ENCODE measurements at places on chromosomes 5 and 9. TPM values are rescaled to one million over a fixed set of nuclear protein-coding genes. Genes with fewer than 3 reads are reported as not detected.
A peak's percentile ranks its signal among the peaks of the same experiment; 100 is the strongest.

TPM2 gene
- total RNA-seq = 152 TPM

SPINK6 gene
- not detected for total RNA-seq

CEP72 gene
- 7.3 TPM for total RNA-seq

DNA sequence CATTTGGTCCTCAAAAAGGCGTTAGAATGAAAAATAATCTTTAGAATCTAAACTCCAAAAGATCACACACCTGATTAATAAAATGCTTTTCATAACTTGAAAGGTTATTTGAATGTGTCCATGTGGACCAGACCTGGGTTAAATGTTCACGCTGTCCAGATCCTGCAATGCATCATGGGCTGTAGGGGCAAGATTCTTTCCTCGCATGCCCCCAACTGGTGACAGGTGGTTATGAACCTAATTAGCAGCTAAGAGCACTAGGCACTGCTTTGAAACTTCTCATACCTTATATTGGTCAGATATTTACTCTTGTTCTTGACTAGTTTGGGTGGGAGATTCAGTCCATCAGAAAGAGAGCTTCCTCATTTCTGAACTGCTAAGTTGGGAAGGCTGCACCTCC lies 19.3 kb upstream of the PIP5K1B start:
- no peak for DNase-seq

- no peak for DNase-seq
These were observed 10.9 kb upstream of the FCN1 start for GRCh38 chr9:134928436-134929192.

WDR38 gene
- not detected for total RNA-seq

FBN2 gene
- total RNA-seq = 5.8 TPM

GRCh38 chr5:141369994-141370848 lies at the start of gene PCDHGB3:
TSS of gene PCDHGB3 (plus strand) at chr5:141370242. CDS start at chr5:141370395, 153 bp downstream.
- DNase-seq = peak; percentile 29

GRCh38 chr5:151584057-151584937 lies 6.8 kb downstream of the FAT2 start:
- DNase-seq = no peak

GRCh38 chr5:42807722-42808447 lies 3.8 kb downstream of the SELENOP start:
- no peak for DNase-seq

NRARP gene
- 61.4 TPM for total RNA-seq

GRCh38 chr5:180643191-180643851 lies 6.1 kb downstream of the FLT4 start:
- no peak for DNase-seq

GRCh38 chr9:7879551-7880245 lies 80.1 kb upstream of the DMAC1 start:
- DNase-seq = no peak

GRCh38 chr5:15727375-15727774 lies 227.4 kb downstream of the FBXL7 start:
- no peak for DNase-seq

GTF2H2C gene
- total RNA-seq = 39.1 TPM

NUTM2G gene
- not detected for total RNA-seq

DNA sequence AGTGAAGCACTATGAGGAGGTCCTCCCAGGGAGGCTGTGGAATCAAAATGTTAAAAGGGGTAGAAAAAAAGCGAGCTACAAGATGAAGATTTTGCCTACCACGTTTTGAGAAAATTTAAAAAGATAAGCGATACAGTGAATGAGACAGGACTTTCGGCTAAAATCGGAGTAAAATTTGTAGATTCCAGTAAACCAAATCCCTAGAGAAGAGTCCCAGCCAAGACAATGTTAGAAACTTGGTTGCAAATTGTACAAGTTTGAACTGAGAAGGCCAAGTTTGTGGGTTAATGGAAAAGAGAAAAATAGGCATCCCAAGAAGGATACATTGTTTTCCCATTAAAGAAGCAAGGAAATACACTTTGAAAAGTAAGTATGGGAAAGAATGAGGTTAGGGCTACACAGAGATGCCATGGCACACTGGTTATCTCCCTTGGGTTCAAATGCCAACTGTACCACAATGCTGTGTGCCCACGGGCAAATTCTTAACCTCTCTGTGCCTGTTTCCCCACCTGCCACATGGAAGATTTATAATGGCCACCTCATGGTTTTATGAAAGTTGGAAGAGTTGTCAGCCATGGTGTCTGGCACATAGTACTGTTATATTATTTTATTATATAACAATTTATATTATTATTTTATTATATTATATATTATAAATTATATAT lies 16.2 kb upstream of the MGAT1 start:
- DNase-seq = no peak

PCDHB9 gene
- 2.4 TPM for total RNA-seq

GRCh38 chr9:22838266-22838665 lies 391.6 kb downstream of the DMRTA1 start:
- DNase-seq = peak; percentile 62

DNA sequence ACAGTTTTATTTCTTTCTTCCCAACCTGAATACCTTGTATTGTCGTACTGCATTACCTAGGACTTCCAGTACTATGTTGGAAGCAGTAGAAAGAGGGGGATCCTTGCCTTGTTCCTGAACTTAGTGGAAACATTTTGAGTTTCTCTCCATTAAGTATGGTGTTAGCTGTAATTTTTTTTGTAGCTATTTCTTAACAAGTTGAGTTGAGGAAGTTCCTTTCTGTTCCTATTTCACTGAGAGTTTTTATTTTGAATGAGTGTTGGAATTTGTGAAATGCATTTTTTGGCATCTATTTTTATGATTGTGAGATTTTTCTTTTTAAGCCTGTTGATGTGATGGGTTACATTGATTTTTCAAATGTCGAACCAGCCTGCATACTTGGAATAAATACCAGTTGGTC lies 49.0 kb downstream of the FSD1L start:
- DNase-seq = no peak

GRCh38 chr5:115455301-115455707 lies 89.3 kb downstream of the FEM1C start:
- DNase-seq = no peak

DNA sequence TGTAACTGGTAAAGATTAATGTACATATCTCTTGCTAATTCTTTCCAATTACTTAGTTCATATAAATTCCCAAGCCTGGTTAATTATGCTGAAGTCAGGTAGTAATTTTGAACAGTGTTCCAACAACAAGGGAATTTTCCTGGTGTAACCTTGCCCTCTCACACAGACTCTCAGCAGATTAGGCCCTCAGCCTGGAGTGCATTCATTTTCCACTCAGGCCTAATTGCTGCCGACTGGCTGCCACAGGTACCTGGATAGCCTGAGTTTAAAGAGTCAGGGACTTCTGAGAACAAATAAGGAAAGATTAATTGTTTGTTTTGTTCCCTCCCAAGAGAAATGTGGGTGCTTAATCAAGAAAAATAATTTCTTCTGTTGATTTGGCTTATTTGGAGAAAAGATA lies 71.4 kb downstream of the PPIC start:
- no peak for DNase-seq

PCDHGA5 gene
- 1.2 TPM for total RNA-seq

DNA sequence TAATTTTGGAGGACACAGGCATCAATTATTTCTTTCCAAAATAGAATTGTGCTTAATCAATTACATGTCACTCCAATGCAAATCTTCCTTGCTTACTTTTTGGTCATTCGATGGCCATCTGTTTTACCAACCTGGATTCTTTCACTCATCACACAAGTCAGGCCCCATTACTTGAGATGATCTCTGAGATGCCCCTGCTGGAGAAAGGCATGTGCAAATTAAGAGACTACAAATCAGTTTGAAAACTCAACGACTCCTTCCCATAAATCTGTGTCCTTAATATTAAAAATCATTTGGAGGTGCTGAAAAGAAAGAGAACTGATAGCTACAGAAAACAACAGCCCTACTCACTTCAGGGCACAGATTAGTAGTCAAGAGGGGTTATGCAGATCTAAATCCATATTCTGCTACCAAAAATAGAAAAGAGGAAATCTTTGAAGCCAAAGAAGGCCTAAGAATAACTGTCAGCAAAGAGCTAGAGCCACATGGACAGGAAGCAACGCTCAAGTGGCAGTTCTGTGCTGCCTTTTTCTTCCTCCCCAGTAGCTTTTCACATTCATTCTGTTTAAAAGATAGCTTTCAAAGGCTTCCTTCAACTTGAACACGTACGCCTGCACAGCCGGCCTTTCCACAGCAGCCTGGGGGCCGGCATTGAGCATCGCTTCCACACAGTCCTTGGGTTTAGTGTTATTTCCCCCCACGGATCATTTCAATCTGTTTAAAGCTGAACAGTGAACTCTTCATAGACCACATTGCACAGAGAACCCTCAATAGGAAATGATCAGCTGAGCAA lies 79.3 kb upstream of the MAP3K1 start:
- peak; percentile 3 for DNase-seq

C7 gene
- total RNA-seq = 44.1 TPM

DNA sequence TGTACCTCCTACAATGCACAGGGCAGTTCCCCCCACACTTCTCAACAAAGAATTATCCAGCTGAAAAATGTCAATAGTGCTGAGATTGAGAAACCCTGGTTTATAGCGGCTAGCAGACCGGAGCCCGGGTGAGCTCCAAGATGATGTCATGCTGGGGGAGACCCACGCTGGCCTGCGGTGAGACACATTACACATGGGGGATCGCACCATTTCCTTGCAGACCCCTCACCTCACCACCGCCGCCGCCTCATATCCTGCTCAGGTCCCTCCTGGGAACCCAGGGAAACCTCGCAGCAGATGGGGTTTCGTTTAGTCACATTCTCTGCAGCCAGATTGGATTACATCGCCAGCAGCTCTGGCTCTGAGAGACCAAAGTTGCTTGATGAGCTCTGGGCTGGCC lies 14.7 kb upstream of the TNC start:
- DNase-seq = peak; percentile 22

TEX10 gene
- total RNA-seq = 11.0 TPM

SLC4A9 gene
- total RNA-seq = 0.46 TPM

INSYN2B gene
- not detected for total RNA-seq

PTCH1 gene
- total RNA-seq = 11.9 TPM

- DNase-seq = no peak
These were observed 154.3 kb upstream of the TBC1D2 start for GRCh38 chr9:98409719-98410118.

DNA sequence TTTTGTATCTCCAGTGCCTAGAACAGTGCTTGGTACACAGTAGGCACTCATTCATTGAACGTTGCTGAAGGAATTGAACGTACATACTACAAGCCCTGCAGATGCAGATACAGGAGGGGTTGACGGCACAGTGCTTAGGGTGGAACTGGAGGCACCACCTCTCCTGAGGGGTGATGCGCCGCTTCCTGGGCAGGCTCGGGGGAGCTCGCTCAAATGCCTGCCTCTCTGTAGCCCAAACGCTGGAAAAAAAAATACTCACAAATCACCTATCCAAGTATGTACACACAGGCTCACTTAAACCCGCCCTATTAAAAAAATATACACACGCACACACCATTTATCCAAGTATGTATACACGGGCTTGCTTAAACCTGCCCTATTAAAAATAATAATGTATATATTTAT lies 536 bp upstream of the COMMD10 start:
- peak; percentile 44 for DNase-seq

GRCh38 chr5:159975462-159976019 lies 33.4 kb upstream of the TTC1 start:
- no peak for DNase-seq
